ENCODE measurements at places on chromosomes 16 and 17. TPM values are rescaled to one million over a fixed set of nuclear protein-coding genes. Genes with fewer than 3 reads are reported as not detected.
A peak's percentile ranks its signal among the peaks of the same experiment; 100 is the strongest.

- DNase-seq: no peak
Observed at GRCh38 chr16:73056448-73056847, 8.5 kb upstream of the ZFHX3 start.

DNA sequence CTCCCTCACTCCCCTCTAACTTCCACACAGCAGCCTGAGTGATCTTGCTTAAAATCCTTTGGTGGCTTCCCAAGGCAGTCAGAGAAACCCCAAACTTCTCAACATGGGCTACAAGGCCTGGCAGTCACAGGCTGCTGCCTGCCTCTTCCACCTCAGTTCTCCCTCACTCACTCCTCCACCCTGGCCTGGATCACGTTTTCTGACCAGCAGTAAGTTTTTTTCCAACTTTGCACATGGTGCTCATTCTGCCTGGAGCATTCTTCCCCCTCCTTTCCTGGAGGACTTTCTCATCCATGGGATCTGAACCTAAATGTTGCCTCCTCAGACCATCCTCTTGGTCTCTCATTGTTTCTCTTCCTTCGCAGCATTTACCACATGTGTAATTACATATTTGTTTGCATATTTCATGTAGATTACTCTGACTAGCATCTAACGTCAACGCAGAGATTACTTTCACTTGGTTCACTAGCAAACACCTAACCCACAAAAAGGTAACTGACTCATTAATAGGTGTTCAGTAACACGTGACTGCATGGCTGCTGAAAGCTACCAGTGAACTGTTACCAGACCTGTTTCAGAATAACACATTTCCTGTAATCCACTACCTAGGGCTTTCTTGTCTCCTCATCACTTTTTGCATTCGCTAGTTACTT is 17.1 kb downstream of the GNA13 start:
- peak; percentile 46 for DNase-seq

DNA sequence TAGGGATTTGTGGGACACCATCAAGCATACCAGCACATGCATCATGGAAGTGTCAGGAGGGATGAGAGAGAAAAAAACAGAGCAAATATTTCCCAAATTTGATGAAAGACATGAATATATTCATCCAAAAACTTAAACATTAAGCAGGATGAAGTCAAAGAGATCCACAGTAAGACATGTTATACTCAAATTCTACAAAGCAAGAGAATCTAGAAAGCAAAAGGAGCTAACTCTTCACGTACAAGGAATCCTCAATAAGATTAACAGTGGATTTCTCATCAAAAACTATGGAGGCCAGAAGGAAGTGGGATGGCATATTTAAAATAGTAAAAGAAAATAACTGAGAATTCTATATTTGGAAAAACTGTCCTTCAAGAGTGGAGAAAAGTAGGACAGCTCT is 374.8 kb downstream of the ZFHX3 start:
- DNase-seq: no peak

DNA sequence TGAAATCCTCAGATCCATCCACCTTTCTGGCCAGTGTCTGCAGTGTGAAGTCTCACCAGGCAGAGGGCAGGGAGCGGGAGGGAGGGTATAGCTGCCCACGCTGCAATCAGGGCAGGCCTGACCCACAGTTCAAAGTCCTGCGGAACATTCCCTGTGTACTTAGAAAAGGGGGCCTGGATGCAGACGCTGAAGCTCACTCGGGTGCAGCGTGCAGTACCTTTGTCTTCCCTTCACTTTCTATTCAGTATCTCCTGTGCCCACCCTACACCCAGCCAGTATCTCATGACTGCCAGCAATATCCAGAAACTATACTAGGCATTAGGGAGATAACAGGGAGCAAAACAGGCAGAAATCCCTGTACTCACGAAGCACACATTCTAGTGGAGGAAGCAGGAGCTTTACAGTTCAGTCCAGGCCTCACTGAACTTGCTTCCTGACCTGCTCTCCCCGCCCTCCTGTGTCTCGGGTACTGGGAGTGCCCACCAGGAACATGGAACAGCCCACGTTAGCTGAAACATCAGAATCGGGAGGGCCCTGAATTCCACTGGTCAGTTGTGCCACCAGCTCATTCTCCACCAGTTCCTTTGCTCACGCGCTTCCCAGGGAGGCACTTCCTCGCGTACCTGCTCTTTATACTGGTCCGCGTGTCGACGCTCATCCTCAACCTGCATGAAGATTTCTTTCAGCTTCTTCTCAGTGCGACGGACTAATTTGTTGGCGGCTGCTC is 42.2 kb downstream of the NDEL1 start:
- DNase-seq: no peak

- DNase-seq: no peak
Observed at GRCh38 chr16:82092711-82093110, 57.7 kb downstream of the HSD17B2 start.

The SLC6A2 gene
- total RNA-seq: not detected

The TBX2 gene
- not detected for total RNA-seq

The VPS35 gene
- total RNA-seq: 81.0 TPM

The ICAM2 gene
- total RNA-seq: 58.3 TPM

The TTYH2 gene
- 6.8 TPM for total RNA-seq

DNA sequence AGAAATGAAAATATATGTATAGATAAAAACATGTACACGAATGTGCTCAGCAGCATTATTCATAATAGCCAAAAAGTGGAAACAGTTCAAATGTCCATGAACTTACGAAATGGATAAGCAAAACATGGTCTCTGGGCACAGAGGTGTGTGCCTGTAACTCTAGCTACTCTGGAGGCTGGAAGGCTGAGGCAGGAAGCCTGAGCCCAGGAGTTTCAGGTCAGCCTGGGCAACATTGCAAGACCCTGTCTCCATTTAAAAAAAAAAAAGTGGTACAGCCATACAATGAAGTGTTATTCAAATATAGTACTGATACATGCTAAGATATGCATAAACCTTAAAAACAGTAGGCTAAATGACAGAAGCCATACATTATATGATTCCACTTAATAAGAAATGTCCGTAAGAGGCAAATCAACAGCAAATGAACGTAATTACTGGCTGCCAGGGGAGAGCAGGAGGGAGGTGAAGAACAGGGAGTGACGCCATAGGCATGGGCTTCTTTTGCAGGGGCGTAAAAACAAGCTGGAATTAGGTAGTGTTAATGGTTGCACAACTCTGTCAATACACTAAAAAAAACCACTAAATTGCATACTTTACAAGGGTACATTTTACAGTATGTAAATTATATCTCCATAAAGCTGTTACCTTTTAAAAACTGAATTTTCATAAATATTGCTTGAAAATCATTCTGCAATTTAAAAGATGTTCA is 87.2 kb upstream of the PLEKHM1 start:
- no peak for DNase-seq
